ENCODE measurements at places on chromosomes 6 and 20.

DNA sequence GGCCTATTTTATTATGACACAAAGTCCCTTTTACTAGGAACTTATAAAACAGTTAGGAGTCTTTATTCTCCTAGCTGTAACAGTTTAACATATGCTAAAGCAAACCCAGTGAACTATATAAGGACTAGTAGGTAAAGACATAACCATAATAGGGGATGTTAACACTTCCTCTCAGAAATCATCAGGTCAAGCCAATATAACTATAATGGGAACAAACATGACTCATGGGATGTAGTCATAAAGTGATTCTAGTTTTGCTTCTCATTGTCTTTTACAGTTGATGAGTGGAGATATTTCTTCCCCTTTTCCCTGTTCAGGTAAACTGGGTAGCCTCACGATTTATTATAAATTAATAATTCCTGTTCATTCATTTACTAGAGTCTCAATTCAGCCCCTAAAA is 9.7 kb downstream of the PTCHD4 start:
- no peak for DNase-seq

GRCh38 chr20:35604449-35604747 is 11.2 kb upstream of the SPAG4 start:
- peak; percentile 33 for DNase-seq

DNA sequence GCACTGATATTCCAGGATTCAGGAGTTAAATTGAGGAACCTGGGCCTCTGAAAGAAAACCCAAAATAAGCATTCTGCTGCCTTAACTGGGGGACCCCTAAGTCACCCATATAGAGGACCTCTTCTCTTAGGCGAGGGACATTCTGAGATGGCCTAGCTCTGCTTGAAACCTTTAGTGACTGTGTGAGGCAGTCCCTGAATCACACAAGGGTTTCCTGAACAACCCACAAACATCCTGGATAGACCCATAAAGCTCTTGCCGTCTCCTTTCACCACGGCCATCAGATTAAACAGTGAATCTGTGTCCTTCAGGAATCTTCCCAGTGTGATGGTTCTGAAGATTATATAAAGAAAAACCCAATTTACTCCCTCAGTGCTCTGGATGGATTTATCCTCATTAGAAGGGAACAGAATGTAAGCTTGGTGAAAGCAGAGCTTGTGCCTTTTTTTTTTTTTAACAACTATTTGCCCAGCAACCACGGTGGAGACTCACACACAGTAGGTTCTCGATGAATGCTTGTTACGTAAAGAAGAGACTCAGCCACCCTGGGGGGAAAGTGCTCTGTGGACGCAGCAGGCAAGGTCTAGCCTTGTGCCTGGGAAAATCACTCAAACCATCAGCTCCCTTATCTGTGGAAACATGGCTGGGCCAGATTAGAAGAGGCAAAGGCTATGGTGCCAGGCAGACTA is 39.1 kb upstream of the SIRPG start:
- DNase-seq, result no peak

GRCh38 chr6:107786709-107787588 is 37.2 kb downstream of the SCML4 start:
- peak; percentile 69 for DNase-seq

DNA sequence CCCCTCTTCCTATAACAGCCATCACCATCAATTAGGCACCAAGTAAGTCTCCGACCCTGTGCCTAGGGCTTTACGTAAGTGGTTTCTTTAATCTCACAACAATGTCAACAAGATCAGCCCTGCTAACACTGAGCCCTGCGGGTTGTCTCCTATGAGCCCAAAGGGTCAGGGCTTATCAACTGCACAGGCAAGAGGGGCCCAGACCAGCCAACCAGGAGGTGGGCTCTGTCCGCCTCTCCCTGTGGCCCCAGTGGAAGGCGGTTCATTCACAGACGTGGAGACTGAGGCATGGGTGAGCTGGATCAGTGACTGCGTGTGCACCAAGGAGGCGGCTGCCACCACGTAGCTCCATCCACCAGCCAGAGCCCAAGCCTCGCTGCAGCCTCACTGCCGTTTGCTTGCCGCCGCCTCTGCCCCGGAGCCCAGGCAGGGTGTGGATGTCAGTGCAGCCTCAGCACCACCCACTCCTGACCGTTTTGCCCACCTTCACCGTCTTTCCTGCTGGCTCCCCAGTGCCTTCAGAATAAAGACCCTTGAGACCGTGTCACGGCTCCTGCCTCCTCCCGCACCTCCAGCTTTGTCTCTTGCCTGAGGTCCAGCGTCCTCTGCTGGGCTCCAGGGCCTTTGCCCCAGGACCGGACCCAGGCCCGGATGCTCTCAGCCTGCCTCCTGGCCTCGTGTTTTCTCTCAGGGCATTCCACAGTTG is 78.7 kb downstream of the DLL1 start:
- no peak for DNase-seq

GRCh38 chr20:40470445-40471260 is 218.4 kb downstream of the MAFB start:
- peak; percentile 49 for DNase-seq

- DNase-seq, result no peak
Observed at GRCh38 chr6:9398071-9398766, 962.9 kb upstream of the SLC35B3 start.

DNA sequence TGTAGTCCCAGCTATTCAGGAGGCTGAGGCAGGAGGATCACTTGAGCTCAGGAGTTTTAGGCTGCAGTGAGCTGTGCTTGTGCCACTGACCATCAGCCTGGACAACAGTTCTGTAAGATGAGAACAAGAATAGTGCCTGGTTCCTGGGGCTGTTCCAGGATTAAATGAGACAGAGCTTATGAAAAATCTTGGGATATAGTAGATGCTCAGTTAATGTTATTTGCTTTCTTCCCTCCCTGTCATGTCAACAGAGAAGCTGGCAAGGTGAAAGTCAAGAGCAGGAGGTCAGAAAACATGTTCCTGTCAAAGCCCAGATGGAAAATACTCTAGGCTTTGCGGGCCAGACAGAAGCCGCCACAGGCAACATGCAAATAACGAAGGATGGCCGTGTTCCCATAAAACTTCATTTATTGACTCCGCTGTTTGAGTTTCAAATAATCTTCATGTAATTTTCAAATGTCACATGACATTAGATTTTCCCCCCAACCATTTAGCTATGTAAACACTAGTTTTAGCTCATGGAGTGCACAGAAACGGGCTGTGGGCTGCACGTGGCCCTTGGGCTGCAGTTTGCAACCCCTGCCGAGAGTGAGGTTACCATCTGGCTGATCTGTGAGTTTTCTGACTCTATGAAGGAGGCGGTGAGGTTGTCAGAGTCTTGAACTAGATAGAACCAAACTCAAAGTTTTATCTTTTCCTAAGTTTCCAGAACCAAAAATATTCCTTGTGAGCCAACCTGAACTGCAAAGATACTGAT is 63.4 kb upstream of the PMEPA1 start:
- no peak for DNase-seq
